ENCODE measurements at places on chromosomes 16 and 17.
A peak's percentile ranks its signal among the peaks of the same experiment; 100 is the strongest.

GRCh38 chr16:87951552-87952538, 611 bp downstream of the BANP start:
- no peak for DNase-seq

GRCh38 chr17:48732688-48733629, 4.4 kb upstream of the HOXB13 start:
- DNase-seq = peak; percentile 53

DNA sequence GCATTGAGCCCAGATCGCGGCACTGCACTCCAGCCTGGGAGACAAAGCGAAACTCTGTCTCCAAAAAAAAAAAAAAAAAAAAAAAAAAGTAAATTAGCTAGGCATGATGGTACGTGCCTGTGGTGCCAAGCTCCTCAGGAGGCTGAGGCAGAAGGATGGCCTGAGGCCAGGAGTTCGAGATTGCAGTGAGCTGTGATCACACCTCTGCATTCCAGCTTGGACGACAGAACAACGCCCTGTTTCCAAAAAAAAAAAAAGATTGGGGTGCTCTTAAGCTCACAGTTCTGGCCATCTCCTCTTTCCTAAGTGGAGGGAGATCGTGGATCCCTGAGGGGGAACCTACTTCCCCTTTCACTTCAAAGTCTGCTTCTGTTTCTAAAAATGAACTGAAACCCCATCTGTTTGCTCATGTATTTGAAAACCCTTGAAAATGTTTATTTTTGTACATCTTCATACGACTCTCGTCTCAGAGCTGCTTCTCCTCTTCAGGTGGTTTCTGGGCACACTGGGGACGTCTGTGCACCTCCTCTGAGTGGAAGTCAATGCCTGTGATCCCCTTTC, 138.8 kb downstream of the PRKCA start:
- DNase-seq = no peak

DNA sequence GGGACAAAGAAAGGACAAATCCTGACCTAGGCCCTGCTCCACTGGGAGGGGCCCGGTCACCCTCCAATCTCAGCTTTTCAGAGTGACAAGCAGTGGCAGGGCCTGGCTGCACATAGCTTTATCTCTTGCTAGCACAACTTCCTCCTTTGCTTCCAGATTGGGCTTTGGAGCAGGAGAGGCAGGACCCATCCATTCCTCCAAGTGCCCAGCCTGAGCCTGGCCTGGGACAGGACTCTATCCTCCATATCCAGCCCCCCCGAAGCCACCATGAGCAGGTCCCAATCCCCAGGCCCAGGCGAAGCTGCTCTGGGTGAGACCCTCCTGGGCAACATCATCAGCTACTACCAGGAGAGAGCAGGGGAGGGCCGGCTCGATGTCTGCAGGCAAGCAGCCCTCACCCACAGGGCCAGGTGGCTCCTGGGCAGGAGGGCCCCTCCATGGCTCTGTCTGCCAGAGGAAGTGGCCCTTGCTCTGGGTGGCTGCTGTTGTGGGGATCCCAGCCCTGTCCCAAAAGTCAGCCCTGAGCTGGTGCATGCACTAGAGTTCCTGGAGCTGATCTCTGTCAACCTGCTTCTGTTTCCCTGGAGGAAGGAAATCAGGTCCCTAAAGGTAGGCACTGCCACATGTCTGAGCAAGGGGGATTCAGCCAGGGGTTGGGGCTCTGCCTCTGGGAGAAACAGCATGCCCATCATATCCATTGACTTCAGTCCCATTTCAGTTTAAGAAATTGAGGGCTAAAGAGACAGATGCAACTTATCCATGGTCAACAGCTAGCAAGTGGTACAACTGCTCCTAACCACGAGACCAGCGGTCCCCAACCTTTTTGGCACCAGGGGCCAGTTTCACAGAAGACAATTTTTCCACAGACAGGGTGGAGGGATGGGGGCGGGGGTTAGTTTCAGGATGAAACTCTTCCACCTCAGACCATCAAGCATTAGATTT, 58.9 kb downstream of the TK2 start:
- DNase-seq = no peak

GRCh38 chr16:23388786-23389185, 64.2 kb downstream of the COG7 start:
- no peak for DNase-seq

DNA sequence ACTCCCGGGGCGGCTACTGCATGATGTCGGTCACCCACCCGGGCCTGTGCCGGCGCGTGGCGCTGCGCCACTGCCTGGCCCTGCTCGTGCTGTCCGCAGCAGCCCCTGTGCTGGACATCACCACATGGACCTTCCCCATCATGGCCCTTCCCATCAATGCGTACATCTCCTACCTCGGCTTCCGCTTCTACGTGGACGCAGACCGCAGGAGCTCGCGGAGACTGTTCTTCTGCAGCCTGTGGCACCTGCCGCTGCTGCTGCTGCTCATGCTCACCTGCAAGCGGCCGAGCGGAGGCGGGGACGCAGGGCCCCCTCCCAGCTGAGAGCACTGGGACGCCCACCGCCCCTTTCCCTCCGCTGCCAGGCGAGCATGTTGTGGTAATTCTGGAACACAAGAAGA, 29.8 kb downstream of the CDRT15 start:
- DNase-seq = peak; percentile 43

DNA sequence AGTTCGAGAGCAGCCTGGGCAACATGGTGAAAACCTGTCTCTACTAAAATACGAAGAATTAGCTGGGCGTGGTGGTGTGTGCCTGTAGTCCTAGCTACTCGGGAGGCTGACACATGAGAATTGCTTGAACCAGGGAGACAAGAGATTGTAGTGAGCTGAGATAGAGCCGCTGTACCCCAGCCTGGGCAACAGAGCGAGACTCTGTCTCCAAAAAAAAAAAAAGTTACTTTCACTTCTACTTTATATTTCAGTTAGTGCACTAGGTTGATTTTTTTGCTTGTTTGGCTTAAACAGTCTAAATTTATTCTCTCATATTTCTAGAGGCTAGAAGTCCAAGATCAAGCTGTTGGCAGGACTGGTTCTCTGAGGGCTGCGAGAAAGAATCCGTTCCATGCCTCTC, 13.4 kb downstream of the CCDC102A start:
- DNase-seq = no peak

- DNase-seq = no peak
Measured at GRCh38 chr16:72626623-72627022, 421.3 kb downstream of the ZFHX3 start.

GRCh38 chr17:72171703-72172667, 51.2 kb downstream of the SOX9 start:
- no peak for DNase-seq

DNA sequence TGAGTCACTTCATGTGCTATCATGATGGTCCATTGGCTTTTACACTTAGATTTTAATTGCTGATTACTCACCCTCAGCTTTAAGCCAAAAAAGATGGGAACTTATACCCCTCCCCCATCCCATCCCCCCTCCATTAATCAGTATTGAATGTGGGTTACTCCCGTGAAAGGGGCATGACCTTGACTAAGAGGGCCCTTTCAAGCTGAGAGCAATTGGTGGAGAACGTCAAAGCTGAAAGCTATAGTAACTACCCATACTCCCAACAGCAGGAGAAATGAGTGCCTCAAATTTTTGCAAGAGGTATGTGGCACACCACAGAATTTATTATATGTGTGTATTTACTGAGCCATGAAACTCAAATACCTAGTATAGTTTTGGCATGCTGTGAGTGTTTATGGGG, 99.7 kb upstream of the CDH8 start:
- DNase-seq = no peak

DNA sequence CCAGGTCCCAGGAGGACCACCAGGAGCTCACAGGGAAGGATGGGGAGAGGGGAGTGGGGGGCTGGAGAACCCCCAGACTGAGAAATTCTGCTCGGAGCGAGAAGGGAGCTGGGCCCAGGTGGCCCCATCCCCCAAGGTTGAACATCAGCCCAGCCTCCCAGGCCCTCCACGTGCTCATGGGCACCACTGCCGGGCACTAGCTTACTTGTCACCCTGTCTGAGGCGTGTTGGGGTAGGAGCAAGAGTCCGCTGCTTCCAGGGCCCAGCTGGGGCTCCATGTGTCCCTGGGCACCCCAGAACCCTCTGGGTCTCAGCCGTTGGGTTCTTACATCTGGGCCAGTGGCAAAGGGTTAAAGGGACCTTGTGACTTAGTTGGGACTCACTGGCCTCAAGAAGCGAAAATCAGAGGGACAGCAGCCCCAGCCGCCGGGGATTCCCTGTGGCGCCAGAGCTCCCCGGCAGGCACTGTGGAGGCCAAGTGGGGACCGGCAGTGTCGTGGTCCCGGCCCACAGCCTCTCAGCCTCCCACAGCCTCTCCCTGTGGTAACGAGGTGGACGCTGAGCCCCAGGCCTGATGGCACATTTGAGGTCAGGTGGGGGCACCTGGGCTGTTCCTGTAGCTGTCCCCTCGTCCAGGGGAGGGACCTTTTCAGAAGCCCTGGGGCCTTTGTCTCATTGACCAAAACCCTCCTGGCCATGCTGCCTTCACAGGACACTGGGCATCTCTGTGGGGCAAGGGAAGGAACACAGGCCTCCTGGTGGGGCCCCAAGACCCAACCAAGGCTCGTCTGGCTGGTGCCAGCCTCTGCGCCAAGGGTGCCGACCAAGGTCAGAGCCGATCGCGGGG, 33.7 kb upstream of the CDH15 start:
- DNase-seq = no peak

- no peak for DNase-seq
Measured at GRCh38 chr17:77572851-77573250, 385.7 kb upstream of the TNRC6C start.

GRCh38 chr17:71176928-71177443, 943.8 kb upstream of the SOX9 start:
- no peak for DNase-seq

- no peak for DNase-seq
Measured at GRCh38 chr16:69934751-69935150, 16.4 kb upstream of the CLEC18A start.

GRCh38 chr17:21680366-21680765, 12.0 kb upstream of the KCNJ18 start:
- DNase-seq = no peak

- DNase-seq = no peak
Measured at GRCh38 chr17:28204244-28204643, 114.8 kb upstream of the TMEM97 start.

GRCh38 chr17:56751145-56751738, 82.5 kb downstream of the C17orf67 start:
- DNase-seq = no peak

GRCh38 chr17:40063901-40064531, 1.3 kb downstream of the THRA start:
- no peak for DNase-seq
